NCI-H345 (cell line): ENCODE measurements at places on chromosomes 6 and 20.

DNA sequence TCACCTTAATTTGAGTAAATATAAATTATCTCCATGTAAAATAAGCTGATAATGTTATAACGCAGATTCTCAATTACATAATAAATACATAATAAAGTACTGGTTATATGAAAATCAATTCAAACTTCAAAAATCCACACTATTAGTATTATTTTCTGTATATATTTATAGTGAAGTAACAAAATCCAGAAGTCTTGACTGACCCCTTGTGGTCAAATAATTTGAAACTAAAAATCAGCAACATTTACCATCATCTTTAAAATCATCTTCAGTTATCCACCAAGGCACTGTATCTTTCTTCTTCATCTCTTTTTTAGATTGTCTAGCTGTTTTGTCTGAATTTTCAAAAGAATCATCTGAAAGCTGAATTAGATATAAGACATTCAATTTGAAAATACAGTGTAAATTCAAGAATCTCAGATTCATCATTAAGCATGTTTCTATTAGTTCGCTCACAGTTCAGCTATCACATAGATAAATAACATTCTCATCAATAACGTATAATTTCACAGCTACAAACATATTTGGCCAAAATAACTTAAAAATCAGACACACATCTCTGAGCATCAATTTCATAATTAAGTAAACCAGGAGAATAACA is 6.5 kb downstream of the CEP162 start:
- DNase-seq, result peak; percentile 16

DNA sequence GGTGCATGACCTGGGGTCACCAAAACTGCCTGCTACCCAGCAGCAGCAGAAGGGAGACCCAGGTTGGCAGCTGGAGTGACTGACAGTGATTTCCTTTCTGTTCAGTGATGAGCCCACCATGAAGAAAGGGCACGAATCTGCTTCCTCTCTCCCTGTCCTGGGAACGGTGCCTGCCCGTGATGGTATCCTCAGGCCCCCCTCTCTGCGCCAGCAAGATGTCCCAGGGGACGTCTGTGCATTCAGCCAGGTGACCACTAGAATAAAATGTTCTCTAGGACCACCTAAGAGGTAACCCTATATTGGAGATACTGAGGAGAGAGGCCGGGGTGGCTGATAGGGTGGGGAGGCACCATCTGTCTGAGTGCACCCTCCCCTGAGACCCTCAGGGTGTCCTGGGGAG is 294.7 kb downstream of the QKI start:
- DNase-seq, result no peak

DNA sequence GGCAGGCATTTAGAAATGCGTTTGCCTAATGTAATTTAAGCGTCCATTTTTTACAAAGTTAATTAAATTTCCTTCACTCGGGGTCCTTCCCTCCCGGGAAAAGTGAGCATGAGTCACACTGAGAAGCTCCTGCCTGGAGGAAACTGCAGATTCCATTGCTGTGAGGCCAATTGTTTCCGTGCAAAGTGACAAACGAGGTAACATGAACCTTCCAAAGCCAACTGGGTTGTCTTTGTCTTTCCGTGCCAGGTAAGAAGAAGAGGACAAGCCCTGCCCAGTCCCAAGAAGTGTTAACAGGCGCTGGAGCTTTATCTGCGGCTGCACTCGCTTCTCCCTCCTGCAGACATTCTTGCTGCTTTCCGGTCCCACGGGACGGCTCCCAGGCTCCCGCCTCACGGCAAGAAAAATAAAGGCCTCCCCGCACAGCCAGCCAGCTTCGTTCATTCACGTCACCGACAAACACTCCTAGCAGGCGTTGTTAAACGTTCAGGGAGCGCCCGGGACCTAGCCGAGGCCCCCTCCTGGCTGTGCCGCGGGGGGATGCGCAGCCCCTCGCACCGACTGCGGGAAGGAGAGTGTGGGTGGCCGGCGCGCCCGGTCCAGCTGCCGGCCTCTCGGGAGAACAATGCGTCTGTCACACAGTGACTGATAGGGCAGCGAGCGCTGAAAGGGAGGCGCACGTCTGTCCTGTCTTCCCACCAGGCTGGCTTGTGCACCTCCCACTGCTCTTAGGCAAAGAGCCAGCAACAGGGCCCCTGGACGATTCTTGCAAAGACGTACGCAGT is 61.5 kb upstream of the HDDC2 start:
- peak; percentile 78 for DNase-seq

- no peak for DNase-seq
Observed at GRCh38 chr20:34710568-34710839, 6.4 kb downstream of the TP53INP2 start.

DNA sequence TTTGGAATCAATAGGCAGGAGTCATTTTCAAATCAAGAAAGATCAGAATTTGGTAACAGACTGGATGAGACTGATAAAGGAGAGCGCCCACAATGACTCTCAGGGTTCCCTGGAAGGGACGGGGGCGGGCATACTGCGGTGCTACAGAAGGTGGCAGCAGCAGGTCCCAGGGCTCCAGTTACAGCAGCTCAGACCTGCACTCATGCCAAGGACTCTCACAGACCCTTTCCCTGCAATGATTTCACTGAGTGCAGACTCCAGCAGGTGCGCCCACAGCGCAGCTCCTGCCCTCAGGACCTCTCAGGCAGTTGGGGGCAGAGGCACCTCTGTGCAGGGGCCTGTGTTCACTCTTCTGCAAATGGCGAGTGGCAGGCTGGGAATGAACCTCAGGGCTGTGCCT is 359.8 kb downstream of the ZFAND3 start:
- peak; percentile 28 for DNase-seq

DNA sequence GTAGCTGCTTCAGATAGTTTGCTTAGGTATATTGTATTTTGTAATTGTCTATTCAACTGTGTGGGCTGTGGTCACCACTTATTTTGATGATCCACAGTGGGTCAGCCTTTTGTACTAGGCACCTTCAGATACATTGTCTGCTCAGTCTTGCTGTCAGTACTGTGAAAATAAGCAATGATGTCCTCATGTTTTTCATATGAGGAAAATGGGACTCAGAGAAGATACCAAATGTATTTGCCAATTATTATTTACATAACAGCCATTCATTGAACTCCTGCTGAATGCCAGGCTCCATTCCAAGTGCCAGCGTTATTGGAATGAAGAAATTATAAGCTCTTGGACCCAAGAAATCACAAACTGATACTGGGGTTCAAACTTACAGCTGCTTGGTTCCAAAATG is 28.6 kb downstream of the MAPK14 start:
- no peak for DNase-seq

DNA sequence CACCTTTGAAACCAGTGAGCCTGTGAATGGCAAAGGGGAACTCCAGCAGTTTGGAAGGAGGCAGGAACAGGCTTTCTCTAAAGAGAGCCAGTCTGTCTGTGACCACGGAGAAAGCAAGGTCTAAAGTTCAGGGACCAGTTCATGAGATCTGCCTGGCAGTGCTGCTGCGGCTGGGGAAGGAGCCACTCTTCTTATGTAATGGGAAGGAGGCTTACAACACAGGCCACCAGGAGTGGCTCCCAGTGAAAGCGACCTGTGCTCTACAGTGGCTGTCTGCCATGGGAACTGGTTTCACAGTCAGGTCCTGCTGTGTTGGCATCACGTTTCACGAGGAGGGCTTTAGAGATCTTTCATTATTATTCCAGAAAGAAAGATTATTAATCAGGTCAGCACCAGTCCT is 291.9 kb upstream of the PRDM1 start:
- no peak for DNase-seq

DNA sequence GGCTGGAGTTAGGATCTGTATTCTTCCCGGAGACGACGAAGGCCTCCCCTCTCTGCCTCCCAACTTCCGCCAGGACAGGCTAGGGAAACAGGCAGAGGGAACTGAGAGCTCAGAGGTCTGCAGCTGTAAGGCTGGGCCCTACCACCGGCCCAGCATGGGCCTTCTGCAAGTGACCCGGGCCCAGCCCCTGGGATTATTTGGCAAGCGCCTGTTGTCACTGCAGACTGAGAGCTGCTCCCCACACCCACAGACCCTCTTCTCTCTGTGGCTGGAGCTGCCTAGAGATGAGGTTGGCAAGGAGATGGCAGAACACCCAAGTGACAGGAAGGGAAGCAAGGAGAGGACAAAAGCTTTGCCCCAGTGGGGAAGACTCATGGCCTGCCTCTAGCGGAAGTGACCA is 212.6 kb downstream of the ZDHHC14 start:
- no peak for DNase-seq

- no peak for DNase-seq
Observed at GRCh38 chr6:134000443-134000842, 47.4 kb downstream of the TBPL1 start.

GRCh38 chr20:58251979-58252591 is 23.6 kb upstream of the ANKRD60 start:
- DNase-seq, result no peak
